Gastrocnemius medialis (tissue), 4 donors: ENCODE measurements at places on chromosomes 16 and 17. TPM values are rescaled to one million over a fixed set of nuclear protein-coding genes. Genes with fewer than 3 reads are reported as not detected.
A peak's percentile ranks its signal among the peaks of the same experiment; 100 is the strongest.

ENPP7 gene
- not detected for total RNA-seq

TBC1D3B gene
- total RNA-seq = 4.8 TPM

DNA sequence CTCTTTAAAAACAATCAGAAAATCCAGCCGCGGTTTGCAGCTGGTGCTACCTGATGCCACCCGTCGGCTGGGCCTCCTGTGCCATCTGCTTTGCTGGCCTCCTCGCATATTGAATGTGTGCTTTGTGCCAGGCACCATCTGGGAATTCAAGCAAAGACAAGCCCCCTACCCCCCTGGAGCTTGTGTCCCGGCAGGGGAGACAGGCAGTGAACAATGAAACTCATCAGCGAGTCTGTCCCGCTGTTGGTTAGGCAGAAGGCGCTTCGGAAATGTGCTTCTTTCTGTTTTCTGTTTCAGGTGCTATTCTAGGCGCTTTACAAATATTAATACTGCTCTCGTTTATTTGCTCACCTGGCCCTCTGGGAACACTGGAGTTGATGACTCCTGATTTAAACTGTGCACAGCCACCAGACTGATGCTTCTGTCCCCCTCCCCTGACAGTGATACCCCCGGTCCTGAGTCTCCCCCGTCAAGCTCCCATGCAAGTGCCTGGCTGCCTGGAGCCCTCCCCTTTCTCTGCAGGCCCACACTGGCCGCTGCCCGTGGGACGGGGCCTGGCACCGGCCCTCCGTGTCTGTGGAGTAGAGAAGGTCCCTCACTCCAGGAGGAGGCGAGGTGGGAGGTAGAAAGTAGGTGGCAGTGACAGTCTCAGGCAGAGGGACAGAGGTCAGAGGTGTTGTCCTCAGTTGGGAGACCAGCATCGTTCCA lies 126.1 kb upstream of the PLCG2 start:
- no peaks in the 10 kb centered on the region for H3K36me3 ChIP-seq
- H3K27me3 ChIP-seq = peaks cover 2% of the 10 kb centered on the region
- no peak for DNase-seq
- H3K4me3 ChIP-seq = no peak overlapping the region
- H3K4me1 ChIP-seq = no peaks in the 10 kb centered on the region
- H3K27ac ChIP-seq = no peak overlapping the region

DNA sequence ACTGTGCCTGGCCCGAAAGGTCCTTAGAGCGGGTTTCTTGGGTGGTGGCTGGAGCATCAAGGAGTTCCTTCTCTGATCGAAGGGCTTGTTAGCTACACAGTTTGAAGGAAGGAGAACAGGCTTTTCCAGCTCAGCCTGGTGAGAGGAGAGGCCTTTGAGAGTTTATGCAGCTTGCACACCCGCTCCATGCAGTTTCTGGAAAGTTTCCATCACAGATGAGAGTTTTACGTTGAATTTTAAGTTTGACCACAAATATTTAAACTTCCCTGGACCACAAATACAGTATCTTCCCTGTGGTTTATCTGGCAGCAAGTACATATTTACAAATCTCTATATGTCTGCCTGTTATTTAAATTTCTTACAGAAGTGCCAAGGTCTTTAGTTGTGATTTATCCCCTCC lies 56.8 kb downstream of the HIC1 start:
- H3K27ac ChIP-seq = no peak overlapping the region
- DNase-seq = no peak
- H3K27me3 ChIP-seq = no peaks in the 10 kb centered on the region
- no peak overlapping the region for H3K4me3 ChIP-seq
- peaks cover 18% of the 10 kb centered on the region for H3K4me1 ChIP-seq

- peaks cover 20% of the 10 kb centered on the region for H3K4me1 ChIP-seq
- no peaks in the 10 kb centered on the region for H3K36me3 ChIP-seq
- no peak for DNase-seq
- no peaks in the 10 kb centered on the region for H3K27me3 ChIP-seq
Observed at GRCh38 chr17:77814091-77814772, 144.3 kb upstream of the TNRC6C start.

GRCh38 chr17:65389426-65389825 lies 172.0 kb downstream of the AXIN2 start:
- H3K4me1 ChIP-seq = peaks cover 14% of the 10 kb centered on the region
- H3K36me3 ChIP-seq = no peaks in the 10 kb centered on the region
- H3K27me3 ChIP-seq = no peaks in the 10 kb centered on the region
- H3K4me3 ChIP-seq = no peak overlapping the region
- DNase-seq = no peak
- peak overlapping the region; percentile 84 for H3K27ac ChIP-seq

DNA sequence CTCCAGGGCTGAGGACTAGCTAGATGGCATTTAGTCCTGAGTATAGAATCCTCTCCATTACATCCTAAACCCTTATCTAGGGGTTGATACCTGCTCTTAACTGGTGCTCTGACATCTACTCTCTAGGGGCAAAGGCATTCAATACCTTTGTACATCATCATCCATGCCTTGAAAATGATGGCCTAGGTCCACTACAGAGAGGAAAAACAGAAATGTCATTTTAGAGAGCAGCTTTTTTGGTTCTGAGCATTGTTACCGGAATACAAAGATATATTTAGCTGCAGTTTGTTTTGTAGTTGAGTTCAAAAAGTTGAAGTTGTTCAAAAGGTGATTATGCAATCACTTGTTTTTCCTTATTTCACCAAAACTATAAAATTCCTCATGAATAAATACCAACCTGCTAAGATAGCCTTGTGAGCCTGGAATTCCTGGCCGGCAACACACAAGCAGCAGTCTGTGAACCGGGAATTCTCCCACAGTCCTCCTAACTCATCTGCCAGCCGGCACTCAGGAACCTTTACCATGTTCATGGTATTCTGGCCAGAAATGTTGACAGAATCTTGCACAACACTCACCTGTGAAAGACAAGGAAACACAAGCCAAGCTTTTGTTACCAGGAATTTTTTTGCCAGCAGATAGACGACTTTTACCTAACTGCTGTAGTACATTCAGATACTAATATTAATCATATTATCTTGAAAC lies 35.4 kb downstream of the NXPH3 start:
- H3K27me3 ChIP-seq = no peaks in the 10 kb centered on the region
- peaks cover 53% of the 10 kb centered on the region for H3K36me3 ChIP-seq
- H3K27ac ChIP-seq = peak overlapping the region; percentile 24
- peaks cover 32% of the 10 kb centered on the region for H3K4me1 ChIP-seq
- DNase-seq = no peak

DNA sequence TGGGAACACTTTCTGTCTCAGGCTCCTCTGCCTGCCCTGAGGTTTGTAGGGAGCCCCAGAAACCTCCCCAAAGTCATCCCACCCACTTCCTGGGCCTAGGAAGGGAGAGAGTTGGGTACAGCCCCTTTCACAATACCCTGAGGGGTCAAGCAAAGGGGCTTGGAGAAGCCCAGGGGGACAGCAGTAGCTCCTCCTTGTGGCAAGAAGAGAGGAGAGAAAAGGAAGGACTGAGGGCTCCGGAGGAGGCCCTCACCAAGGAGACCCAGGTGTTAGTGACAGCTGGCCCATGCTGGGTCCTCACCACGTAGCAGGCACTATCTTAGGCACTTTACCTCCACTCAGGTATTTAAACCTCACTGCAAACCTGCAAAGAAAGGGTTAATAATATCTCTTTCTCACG lies 112.8 kb downstream of the IRX5 start:
- DNase-seq = no peak
- H3K4me1 ChIP-seq = no peaks in the 10 kb centered on the region
- no peak overlapping the region for H3K4me3 ChIP-seq
- H3K27me3 ChIP-seq = no peaks in the 10 kb centered on the region
